ENCODE measurements at places on chromosomes 4 and X.

DNA sequence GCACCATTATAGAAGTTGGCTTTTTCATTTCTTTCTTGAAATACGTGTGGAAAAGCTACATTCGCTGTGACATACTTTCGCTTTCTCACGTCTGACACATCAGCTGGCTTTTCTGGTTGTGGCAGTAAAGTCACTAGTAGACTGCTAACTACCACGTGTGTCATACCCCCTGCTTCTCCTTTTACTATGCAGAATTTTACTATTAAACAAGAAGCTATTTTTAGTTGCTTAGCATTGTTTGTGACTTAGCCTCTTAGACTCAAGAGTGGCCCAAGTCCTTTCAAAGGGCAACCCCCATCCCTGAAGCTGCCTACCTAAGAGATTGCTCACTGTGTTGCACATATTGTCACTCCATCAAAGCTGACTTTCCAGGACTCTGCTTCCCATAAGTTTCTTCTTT is 2.1 kb upstream of the IL2 start:
- DNase-seq, result peak; percentile 12

GRCh38 chr4:7411896-7412553 is 22.7 kb downstream of the PSAPL1 start:
- DNase-seq, result no peak

- no peak for DNase-seq
These were observed 7.3 kb downstream of the REPS2 start for GRCh38 chrX:16953606-16954211.

DNA sequence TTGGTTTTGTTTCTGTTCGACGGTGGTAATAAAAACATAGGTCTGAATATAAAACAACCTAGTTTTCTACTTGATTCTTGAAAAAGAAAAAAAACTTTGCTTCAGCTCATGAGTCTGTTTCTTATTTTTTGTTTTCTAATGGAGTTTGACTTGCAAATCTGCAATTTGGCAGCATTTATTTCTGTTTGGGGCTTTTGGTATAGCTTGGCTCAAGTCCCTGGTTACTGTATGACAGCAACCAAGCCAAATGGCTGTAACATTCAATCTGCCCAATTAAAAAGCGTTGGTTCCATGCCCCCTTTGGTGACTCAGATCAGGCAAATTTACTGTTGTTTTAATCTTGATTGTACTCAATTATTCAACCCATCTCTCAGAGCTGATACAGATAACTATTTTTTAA is 263.4 kb downstream of the GRIA3 start:
- no peak for DNase-seq

DNA sequence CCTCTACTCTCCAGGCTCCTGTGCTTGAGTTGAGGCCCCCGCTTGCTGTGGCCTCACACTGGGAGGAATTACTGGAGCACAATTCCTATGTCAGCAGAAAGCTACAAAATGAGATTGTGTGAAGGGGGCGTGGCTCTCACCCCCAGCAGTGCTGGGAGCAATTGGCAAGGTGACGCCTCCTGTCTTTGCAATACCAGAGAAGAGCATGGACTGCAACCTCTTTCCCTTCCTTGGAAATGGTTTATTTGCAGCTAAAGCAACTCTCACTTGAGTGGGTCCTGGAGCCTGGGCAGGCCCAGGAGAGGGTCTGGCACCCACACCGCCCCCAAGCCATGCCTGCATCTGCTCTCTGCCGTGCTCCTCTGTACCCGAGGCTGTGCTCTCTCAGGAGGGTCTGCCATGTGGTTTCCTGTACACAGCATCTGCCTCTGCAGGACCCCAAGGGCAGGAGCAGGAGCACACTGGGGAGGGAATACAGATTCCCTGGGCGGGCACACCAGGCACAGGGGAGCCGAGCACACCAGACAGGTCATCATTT is 32.9 kb upstream of the HGFAC start:
- DNase-seq, result no peak

DNA sequence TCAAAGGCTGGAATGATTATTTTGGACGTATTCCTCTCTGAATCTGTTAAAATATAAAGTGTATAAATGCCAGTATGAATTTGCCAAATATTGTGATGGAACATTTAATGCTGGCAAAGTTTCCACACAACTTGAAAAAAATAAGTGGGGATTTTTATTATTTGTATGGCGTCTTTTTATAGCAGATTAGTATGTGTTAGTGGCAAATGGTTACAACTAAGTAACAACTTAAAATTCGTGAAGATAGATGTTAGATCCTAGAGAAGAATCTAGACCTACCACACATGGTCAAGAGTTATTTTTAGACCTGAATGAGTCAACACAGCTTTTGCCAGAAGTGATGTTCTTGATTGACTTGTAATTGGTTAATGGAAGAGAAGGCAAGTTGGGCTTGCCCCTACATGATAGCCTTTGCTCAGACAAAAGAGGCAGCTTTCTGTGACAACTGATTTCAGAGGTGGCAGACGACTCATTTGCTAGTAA is 4.8 kb downstream of the CPE start:
- DNase-seq, result no peak

DNA sequence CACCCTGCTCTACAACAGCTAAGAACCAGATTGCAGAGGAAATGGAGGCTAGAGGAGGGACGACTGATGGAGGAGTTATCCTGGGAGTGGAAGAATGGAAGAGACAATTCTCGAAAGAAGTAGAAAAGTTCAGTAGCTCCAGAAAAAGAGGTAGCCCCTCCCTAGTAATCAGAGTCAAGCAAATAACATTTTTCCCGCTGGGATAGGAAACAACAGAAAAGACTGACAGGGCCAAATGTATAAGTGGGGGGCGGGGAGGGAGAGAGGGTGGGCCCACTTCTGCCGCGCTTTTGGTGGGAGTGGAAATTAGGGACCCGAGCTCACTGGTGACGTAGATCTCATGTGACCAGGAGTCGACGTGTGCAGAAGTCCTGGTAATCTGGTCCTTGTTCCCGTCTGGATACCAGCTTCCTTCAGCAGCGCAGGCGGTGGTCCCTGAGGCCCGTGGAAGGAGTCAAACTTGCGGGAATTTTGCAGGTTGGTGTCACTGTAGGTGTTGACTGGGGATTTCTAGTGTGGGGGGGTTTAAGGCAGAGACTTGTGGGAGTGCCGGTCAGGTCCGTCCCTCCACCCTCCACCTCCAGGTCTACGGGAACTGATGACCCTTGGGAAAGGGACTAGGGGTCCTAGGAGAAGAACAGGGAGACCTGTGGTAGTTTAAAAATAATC is at the start of gene TCEAL9:
TCEAL9 (plus strand) TSS at position 377 of the 669 bp plus-strand sequence. CDS start 1,179 bp downstream, outside the sequence.
- peak; percentile 15 for DNase-seq

- no peak for DNase-seq
These were observed 86.8 kb upstream of the ETNPPL start for GRCh38 chr4:108849611-108850168.

- DNase-seq, result no peak
These were observed 70.7 kb downstream of the DOCK11 start for GRCh38 chrX:118566359-118566758.

DNA sequence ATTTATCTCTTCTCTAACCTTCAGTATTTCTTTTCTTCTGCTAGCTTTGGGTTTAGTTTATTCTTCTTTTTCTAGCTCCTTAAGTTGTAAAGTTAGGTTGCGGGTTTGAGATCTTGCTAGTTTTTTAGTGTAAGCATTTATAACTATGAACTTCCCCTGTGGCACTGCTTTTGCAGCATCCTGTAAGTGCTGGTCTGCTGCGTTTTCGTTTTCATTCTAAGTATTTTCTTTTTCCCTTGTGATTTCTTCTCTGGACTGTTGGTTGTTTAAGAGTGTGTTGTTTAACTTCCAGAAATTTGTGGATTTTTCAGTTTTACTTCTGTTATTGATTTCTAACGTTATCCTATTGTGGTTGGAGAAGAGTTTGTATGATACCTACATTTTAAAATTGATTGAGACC is 11.0 kb upstream of the CTBP1 start:
- DNase-seq, result no peak

Data from CD4-positive, alpha-beta T cell (primary cell).